Right atrium auricular region (tissue), 2 donors: ENCODE measurements at places on chromosomes 7 and 10. TPM values are rescaled to one million over a fixed set of nuclear protein-coding genes. Genes with fewer than 3 reads are reported as not detected.

DNA sequence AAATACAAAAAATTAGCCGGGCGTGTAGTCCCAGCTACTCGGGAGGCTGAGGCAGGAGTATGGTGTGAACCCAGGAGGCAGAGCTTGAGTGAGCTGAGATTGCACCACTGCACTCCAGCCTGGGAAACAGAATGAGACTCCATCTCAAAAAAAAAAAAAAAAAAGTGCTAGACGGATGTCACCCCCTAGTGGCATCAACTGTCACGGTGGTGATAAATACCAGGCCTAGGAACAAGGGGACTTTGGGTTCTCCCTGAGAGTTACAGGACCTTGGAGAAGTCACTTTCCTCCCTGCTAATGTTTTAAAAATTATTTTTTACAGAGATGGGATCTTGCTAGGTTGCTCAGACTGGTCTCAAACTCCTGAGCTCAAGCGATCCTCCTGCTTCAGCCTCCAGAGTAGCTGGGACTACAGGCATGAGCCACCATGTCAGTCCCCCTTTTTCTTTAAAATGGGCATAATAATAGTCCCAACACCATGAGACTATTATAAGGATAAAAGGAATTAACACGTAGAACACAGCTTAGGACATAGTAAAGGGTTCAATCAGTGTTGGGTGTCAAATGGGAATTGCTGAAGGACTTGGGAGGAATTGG is 2.6 kb upstream of the TMEM130 start:
- H3K27ac ChIP-seq: no peak overlapping the region
- no peaks in the 10 kb centered on the region for H3K36me3 ChIP-seq
- no peak overlapping the region for H3K4me3 ChIP-seq
- peaks cover 18% of the 10 kb centered on the region for H3K4me1 ChIP-seq
- no peak for DNase-seq

GRCh38 chr10:96352027-96352426 is 6.8 kb downstream of the OPALIN start:
- H3K4me1 ChIP-seq: no peaks in the 10 kb centered on the region
- H3K27ac ChIP-seq: no peak overlapping the region
- no peaks in the 10 kb centered on the region for H3K27me3 ChIP-seq
- no peak for DNase-seq
- H3K4me3 ChIP-seq: no peak overlapping the region

GRCh38 chr7:124692425-124692824 is 73.2 kb downstream of the GPR37 start:
- no peak for DNase-seq
- H3K36me3 ChIP-seq: no peaks in the 10 kb centered on the region
- no peak overlapping the region for H3K27ac ChIP-seq
- no peaks in the 10 kb centered on the region for H3K27me3 ChIP-seq
- no peaks in the 10 kb centered on the region for H3K4me1 ChIP-seq
- no peak overlapping the region for H3K4me3 ChIP-seq

DNA sequence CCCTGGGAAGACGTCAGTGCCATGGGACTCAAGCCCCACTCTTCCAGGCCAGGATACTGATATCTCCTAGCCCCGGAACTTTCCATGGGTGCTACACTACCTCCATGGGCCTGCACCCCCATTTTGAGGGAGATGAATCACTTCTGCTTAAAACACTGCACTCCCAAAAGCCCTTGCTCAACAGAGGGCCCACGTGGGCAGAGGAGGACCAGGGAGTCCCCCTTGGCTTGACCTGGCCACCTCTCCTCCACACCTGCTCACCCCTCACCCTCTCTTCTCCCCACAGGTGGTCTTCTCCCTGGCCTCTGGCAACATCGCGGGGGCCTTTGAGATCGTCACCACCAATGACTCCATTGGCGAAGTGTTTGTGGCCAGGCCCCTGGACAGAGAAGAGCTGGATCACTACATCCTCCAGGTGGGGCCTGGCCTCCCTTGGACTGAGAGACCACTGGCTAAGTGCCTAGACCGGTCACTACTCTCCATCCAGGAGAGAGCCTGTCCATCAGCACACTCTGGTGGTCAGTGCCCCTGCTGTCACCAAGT is 19.9 kb upstream of the C10orf105 start:
- H3K27ac ChIP-seq: no peak overlapping the region
- no peak for DNase-seq
- H3K4me3 ChIP-seq: no peak overlapping the region

DNA sequence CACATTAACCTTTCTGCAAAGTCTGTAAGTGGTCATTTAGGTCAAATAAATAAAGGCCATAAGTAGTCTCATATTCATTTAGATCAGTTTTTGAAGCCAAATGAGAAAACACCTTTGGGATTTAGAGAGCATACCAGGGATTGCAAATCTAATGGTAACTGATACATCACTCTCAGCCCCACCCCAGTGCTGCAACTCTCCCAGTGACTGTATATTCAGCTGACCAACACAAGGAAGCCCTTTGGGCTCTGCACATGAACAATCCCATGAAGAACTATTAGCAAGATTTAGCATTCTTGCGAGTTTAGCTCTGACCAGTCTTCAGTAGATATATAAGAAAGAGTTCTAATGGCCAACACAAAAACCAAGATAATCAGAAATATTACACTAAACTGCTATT is 252.3 kb downstream of the CSTF2T start:
- H3K4me1 ChIP-seq: no peaks in the 10 kb centered on the region
- H3K27ac ChIP-seq: no peak overlapping the region
- H3K4me3 ChIP-seq: no peak overlapping the region
- no peak for DNase-seq
- H3K27me3 ChIP-seq: no peaks in the 10 kb centered on the region
- H3K36me3 ChIP-seq: no peaks in the 10 kb centered on the region

DNA sequence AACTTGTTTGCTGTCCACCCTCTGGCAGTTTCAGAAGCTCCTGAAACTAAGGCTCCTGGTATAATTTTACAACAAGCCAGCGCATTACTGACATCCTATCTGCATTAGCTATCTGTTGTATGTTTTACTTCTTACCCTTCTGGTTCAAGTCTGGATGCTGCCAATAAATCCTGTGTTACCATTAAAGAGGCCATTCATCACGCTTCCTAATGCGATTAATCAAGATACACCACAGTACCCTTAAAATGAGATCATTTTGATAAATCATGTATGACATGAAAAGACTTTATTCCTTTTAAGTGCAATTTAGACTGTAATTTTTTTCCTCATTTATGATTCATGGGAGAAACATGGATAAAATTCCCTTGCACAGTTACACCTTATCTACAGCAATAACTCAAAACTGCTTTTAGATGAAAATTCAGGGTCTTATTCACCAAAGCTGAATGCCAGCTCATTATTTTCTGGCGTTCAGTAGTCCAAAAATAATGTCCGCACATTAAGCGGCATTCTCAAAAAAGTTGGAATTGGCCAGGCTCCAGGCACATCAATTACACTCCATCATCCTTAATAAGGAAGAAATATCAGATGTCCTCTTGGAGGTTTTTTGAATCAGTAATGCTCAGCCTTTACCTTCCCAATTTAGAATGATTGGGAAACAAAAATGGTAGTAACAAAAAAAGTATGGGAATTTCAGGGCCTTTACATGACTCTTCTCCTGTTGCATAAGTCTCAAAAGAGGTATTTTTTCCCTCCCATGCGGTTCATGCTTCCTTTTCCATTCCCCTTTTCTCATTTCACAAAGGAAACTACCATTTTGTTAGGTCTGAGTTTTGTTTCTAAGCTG is 878.5 kb downstream of the LRMDA start:
- H3K4me3 ChIP-seq: no peak overlapping the region
- H3K27ac ChIP-seq: no peak overlapping the region
- no peak for DNase-seq

GRCh38 chr10:7956508-7956907 is 98.0 kb upstream of the GATA3 start:
- H3K4me3 ChIP-seq: no peak overlapping the region
- H3K27ac ChIP-seq: no peak overlapping the region

DNA sequence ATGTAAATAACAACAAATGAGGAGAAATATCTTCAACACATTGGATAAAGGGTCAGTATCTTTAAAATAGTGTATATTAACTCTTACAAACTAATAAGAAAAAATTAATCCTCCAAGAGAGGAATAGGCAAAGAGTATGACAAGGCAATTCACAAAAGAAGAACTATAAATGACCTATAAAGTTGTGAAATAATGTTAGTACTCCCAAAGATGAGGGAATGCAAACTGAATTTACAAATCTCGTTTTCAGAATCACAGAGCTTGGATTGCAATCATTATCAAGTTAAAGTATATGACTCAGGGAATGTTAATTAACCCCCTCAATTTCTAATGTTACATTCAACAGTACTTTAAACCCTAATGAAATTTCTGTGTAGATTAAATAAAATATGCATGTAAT is 87.3 kb upstream of the TARP start:
- no peak overlapping the region for H3K27ac ChIP-seq
- DNase-seq: no peak
- no peaks in the 10 kb centered on the region for H3K36me3 ChIP-seq
- no peaks in the 10 kb centered on the region for H3K4me1 ChIP-seq

DNA sequence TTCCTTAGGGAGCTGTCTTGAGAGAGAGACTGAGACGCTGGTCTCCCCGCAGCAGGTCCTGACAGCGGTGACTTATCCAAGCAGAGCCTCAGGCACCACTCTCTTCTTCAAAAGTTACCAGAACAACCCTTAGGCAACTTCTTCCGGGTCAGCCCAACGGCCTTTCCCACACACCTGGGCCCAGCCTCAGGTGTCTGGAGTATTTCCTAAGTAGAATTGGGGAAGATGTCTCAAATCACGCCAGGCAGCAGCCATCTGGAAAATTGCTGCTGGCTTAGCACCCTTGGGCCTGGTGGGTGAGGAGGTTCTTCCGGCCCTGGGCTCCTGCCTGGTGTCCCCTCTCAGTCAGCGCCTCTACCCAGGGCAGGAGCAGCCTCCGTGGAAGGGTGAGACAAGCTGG is 80.4 kb upstream of the ANLN start:
- H3K27ac ChIP-seq: no peak overlapping the region
- no peak for DNase-seq
- peaks cover 9% of the 10 kb centered on the region for H3K4me1 ChIP-seq
- no peaks in the 10 kb centered on the region for H3K27me3 ChIP-seq

GRCh38 chr10:91412354-91413087 is 2.4 kb downstream of the HECTD2 start:
- H3K27me3 ChIP-seq: no peaks in the 10 kb centered on the region
- no peak for DNase-seq
- no peaks in the 10 kb centered on the region for H3K36me3 ChIP-seq
- peaks cover 20% of the 10 kb centered on the region for H3K4me1 ChIP-seq

- H3K36me3 ChIP-seq: no peaks in the 10 kb centered on the region
- H3K27ac ChIP-seq: no peak overlapping the region
- no peak for DNase-seq
- H3K4me1 ChIP-seq: no peaks in the 10 kb centered on the region
These were observed 362.0 kb downstream of the ZNF248 start for GRCh38 chr10:37495415-37495814.

GRCh38 chr7:48428091-48428684 is 256.9 kb downstream of the ABCA13 start:
- no peak for DNase-seq
- no peak overlapping the region for H3K27ac ChIP-seq
- H3K36me3 ChIP-seq: no peaks in the 10 kb centered on the region
- no peaks in the 10 kb centered on the region for H3K4me1 ChIP-seq
- no peaks in the 10 kb centered on the region for H3K27me3 ChIP-seq

DNA sequence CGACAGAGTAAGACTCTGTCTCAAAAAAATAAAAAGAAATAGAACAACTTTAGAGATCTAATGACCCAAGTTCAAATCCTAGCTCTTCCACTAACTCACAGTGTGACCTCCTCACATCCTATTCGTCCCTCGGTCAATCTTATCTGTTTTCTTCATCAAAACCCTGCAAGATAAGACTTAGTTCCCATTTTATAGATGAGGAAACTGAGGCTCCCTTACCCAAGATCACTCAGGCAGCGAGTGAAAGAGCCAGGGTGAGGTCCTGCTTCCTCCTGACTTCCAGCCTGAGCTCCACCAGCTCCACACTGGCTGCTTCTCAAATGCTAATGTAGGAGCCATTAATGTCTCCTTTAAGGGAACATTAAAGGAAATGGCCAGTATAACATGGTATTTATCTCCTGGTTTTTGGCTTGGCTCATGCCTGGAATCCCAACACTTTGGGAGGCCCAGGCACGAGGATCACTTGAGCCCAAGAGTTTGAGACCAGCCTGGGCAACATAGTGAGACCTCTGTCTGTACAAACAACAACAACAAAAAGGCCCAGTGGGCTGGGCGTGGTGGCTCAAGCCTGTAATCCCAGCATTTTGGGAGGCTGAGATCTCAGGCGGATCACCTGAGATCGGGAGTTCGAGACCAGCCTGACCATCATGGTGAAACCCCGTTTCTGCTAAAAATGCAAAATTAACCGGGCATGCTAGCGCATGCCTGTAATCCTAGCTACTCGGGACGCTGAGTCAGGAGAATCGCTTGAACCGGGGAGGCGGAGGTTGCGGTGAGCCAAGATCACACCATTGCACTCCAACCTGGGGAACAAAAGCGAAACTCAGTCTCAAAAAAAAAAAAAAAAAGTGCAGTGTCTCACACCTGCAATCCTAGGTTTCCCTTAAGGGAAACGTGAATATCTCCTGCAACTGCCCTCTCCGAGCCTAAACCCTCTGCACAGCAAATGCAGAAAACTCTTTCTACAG is 3.4 kb upstream of the RHBDD2 start:
- H3K36me3 ChIP-seq: no peaks in the 10 kb centered on the region
- DNase-seq: no peak
- no peaks in the 10 kb centered on the region for H3K4me1 ChIP-seq
- H3K4me3 ChIP-seq: no peak overlapping the region
- no peak overlapping the region for H3K27ac ChIP-seq

DNA sequence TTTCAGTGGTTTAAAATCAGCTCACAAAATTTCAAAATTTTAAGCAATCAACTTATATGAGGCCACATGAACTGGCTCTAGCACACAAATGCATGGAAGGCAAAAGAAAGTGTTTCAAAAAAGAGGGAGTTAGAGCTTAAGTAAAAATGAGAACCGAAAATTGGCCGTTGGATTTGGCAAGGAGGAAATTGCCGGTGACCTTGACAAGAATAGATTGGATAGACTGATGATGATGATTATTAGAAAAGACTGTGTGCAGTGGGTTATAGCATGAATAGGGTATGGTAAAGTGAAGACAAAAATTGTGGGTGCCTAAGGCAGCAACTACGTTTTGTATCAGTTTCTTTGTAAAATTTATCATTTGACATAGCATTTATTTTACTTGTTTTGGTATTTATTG is 175.7 kb downstream of the SEMA3D start:
- no peak overlapping the region for H3K4me3 ChIP-seq
- DNase-seq: no peak
- H3K36me3 ChIP-seq: no peaks in the 10 kb centered on the region
- H3K27me3 ChIP-seq: no peaks in the 10 kb centered on the region
- no peak overlapping the region for H3K27ac ChIP-seq

GRCh38 chr7:128918016-128918665 is 7.6 kb upstream of the KCP start:
- no peaks in the 10 kb centered on the region for H3K36me3 ChIP-seq
- no peak for DNase-seq
- no peaks in the 10 kb centered on the region for H3K4me1 ChIP-seq
- H3K4me3 ChIP-seq: no peak overlapping the region

CCDC136 gene
- total RNA-seq: 2.6 TPM

TMEM270 gene
- total RNA-seq: not detected

FAM25A gene
- total RNA-seq: not detected

STK17A gene
- total RNA-seq: 15.6 TPM

ACTL6B gene
- total RNA-seq: not detected

PILRB gene
- 9.8 TPM for total RNA-seq
